ENCODE measurements at places on chromosomes 2 and 18. TPM values are rescaled to one million over a fixed set of nuclear protein-coding genes. Genes with fewer than 3 reads are reported as not detected.

The SKA1 gene
- total RNA-seq = 13.9 TPM

DNA sequence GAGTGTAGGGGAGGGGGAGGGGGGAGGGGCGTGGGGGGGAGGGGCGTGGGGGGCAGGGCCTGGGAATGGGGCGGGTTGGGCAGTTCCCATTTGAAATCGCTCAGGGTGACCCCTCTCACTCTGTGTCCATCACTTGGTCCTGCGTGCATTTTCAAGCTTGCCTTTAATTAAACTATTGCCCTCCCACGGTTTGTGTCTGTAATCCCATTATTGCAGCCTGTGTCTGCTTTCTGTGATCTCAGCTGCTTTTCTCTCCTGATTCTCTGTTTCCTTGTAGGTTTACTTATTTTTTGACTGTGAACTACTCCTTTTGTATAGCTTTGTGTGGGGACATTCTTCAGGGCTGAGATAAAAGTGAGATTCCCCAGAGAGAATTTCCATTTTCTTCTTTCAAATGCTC lies 1.3 kb downstream of the DCDC2C start:
- no peak for DNase-seq

GRCh38 chr2:222709191-222709891 lies 37.9 kb downstream of the MOGAT1 start:
- peak; percentile 99 for DNase-seq

The NLRC4 gene
- total RNA-seq = not detected

DNA sequence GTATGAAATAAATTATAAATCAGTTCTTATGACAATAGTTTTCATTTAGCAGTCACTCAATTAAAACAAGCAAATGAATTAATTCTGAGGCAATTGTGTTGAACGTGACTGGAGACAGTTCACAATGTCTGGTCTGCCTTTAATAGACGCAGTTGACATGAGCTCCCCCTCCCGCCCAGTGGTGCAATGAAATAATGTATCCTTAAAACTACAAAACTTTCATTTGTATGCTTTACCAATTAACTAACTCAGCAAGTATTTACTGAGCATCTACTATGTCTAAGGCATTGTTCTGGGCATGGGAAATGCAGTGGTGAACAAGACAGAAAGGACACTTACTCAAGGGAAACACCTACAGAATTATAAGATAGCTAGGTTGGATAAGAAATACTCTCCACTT lies 3.5 kb upstream of the DSC2 start:
- DNase-seq = no peak

DNA sequence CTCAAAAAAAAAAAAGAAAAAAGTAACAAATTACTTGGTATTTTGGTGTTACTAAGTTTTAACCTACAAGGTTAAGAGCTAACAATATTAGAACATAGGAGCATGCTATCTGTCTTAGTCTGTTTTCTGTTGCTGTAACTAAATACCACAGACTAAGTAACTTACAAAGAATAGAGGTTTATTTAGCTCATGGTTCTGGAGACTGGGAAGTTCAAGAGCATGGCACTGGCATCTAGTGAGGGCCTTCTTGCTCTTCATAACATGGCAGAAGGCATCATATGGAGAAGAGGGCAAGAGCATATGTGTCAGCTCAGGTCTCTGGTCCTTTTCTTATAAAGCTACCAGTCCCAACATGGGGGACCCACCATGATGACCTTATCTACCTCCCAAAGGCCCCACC lies 36.5 kb downstream of the SMARCAL1 start:
- no peak for DNase-seq

DNA sequence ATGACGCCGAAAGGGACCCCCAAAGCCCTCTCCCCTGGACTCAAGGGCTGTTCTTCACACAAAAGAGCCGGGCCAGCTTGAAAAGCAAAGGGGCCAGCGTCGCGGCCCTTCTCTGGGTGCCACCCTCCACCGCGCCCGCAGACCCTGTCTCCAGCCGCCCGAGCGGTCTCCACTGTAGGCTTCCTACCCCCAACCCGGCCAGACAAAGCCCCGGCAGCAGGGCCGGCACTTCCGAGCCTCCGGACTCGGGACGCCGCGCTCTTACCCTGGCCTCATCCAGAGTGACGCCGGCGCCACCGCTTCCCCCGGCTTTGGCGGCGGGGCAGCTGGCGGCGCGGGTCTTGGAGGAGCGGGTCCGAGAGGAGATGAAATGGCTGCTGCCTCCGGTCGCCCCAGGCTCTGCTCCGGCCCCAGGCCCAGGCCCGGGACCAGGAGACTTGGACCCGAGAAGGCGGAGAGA lies 603 bp downstream of the ATAD2B start:
- DNase-seq = no peak

GRCh38 chr2:218980735-218981389 lies 4.1 kb downstream of the FEV start:
- DNase-seq = no peak

- DNase-seq = no peak
These were observed 329.5 kb upstream of the SYT4 start for GRCh38 chr18:43606795-43607194.

- peak; percentile 50 for DNase-seq
These were observed 114.5 kb downstream of the USP34 start for GRCh38 chr2:61356261-61356957.

- DNase-seq = no peak
These were observed 253.6 kb downstream of the NBAS start for GRCh38 chr2:15307526-15307925.

- no peak for DNase-seq
These were observed 13.0 kb downstream of the L3MBTL4 start for GRCh38 chr18:6401687-6402086.

DNA sequence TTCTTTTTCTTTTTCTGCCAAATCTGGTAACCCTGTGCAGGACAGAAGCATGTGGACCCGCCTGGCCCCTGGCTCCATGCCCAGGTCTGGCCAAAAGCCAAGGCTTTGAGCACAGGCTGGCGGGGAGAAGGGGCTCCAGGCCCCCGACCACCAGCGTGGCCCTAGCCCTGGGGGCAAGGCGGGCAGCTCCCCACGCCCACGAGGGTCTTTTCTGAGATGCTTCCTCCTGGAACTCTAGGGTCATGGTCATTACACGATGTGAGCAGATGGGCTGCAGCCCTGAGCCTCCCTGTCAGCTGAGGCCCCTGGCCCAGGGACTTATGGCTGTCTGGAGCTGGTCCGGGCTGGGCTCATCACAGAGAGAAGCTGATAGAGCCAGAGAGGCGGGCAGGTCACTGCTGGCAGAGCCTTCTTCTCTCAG lies 5.7 kb upstream of the OTOS start:
- no peak for DNase-seq

The PFN4 gene
- total RNA-seq = 0.28 TPM

The MYL12B gene
- 692 TPM for total RNA-seq

DNA sequence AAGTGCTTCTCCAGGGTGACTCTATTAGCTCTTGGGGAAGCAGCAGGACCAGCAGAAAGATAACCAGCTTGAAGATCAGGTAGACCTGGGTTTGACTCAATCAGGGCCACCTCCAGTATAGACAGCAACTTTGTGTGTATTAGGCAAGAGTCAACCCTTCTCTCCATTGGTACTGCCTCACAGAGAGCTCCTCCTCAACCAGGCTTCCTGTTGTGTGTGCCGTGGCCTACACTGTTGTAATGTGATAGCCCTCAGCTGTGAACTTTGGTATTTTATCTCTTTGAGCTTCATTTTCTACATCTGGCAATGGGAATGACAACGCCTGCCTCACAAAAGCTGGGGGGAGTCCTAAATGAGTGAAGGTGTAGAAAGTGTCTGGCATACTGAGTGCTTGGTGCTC lies 17.0 kb upstream of the MAP3K20 start:
- DNase-seq = no peak

DNA sequence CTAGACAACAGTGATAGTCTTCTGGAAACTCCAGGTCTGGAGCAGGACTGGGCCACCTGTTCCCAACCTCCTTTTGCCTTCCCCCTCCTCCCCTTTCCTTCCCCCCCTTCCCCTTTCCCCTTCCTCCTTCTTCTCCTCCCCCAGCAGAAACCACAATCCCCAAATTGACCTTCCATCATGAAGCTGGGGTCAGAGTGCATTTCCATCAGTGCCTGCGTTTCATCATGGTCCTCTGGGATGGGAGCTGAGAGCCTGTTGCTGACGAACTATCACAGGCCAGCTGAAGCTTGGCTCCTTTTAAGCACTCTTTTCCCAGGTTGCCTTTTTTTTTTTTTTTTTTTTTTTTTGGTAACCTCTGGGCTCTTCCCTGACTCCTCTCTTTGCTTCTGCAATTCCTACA lies 52.6 kb upstream of the SMAD2 start:
- DNase-seq = no peak

DNA sequence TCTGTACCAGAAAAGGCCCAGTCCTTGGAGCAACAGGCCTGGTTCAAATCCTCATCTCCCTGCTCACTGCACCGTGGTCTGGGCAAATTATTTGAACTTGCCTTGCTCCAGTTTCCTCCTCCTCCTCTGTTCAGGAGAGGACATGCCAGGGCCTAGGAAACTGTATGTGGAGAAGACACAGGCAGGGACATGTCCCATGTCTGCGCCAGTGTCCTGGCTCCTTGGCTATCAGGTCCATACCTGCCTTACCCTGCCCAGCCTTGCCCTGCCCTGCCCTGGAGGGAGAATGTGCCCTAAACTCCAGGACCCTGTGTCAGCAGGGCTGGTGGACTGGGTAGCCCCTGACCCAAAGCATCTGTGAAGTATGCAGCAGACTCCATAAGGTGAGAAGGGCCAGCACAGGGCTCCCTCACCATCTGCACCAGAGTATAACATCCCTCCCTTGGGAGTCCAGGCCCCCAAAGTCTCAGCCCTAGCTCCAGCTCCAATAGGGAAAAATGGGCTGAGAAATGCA lies 165.3 kb downstream of the GALNT1 start:
- DNase-seq = no peak

DNA sequence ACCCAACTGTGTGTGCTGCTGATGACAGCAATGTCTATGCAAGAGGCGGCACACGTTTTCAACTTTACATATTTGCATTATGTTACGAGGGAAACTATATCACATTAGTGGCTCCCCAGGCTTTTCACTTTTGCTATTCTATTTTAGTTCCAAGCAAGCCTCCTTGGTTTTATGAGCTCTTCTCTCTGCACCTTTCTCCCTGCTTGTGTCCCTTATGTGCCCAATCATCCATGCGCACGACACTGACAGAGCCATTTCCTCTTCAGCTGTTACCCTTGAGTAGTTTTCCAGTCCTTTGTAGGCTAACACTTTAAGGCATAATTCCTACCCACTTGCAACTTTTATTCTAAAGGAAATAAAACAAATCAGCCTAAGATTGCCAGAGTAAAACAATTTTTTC lies 154.3 kb downstream of the TCF4 start:
- no peak for DNase-seq

The DOK6 gene
- total RNA-seq = 2.7 TPM

The LAMA1 gene
- total RNA-seq = 11.4 TPM

DNA sequence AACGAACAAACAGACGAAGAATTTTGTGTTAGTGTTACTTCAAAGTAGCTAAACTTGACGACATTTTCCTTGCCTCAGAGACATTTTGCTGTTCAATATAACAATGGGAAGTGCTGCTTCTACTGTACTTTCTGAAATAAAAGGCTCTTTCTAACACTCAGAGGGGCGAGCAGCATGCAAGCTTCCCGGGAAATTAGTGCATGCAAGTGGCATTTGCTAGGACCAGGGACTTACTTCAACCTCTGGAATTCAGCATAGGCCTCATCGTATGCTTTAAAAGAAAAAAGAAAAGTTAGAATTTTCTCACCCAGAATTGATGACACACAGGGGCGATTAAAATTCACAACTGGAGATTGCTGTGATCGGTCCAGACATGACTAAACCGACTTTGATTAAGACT lies 62.5 kb upstream of the LPIN2 start:
- no peak for DNase-seq

Data from IMR-90 (cell line).